ENCODE measurements at places on chromosomes 11 and 22.
A peak's percentile ranks its signal among the peaks of the same experiment; 100 is the strongest.

- no peak for DNase-seq
Measured at GRCh38 chr22:49583886-49584505, 243.7 kb downstream of the BRD1 start.

- peak; percentile 44 for DNase-seq
Measured at GRCh38 chr11:120929090-120929489, 94.8 kb upstream of the TBCEL start.

DNA sequence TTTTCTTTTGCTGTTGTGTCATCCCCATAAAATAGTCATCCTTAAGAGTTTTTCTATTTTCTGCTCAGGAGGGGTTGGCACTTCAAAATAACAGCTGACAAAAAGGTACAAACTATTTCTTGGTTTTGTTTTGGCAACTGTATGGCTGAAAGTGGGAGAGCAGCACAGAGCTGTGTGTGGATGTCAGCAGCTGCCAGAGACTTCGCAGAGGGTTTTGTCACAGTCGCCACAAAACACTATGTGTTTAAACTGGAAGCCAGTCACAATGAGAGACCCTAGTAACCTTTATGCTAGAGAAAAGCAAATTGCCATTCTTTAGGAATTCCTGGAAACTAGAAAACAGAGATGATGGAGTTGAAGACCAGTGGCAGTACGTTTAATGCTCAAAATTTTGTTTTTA, 189.6 kb upstream of the CCDC90B start:
- no peak for DNase-seq

DNA sequence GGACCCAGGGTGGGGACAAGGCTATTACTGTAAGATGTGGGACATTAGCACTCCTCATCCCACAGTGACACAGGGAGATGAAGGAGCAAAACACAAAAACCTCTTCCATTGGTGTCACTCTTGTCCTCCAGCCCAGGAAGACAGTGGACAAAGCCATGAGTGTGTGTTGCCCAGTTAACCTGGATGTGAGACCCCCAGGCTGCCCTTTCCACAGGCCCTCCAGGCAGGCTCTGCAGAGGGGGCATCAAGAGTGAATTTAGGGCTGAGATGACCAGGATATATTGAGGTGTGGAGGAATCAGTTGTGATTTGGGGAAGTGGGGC, 111.3 kb downstream of the GGTLC2 start:
- DNase-seq: no peak

DNA sequence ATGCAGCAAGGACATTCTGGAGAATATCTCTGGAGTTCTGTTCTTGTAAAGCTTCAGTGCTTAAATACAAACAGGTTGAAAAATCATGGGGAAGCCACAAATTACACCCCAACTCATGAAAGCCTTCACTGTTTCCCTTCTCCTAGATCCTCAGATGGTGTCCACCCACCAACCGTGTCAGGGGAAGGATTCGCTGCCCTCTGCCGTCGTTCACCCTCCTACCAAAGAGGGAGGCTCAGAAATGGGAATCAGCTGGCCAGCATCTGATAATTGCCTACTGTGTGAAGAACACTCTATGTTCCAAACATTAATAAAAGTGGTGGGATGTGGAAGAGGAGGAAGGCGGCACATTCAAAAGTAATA, 7.4 kb upstream of the HEPACAM start:
- DNase-seq: no peak

DNA sequence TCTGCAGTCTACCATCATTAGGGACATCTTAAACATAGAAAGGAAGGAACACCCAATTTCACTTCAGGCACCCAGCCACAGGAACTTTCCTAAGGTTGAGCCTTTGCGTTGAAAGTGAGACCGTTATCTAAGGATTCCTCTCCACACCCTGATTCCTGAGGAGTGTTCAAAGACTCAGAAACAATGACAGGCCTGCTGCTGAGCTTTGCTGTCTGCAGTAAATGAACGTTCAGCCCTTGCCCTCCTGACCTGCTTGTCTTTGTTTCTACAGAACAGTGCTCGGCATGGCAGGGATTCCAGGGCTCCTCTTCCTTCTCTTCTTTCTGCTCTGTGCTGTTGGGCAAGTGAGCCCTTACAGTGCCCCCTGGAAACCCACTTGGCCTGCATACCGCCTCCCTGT, 7.0 kb downstream of the PRSS23 start:
- no peak for DNase-seq

DNA sequence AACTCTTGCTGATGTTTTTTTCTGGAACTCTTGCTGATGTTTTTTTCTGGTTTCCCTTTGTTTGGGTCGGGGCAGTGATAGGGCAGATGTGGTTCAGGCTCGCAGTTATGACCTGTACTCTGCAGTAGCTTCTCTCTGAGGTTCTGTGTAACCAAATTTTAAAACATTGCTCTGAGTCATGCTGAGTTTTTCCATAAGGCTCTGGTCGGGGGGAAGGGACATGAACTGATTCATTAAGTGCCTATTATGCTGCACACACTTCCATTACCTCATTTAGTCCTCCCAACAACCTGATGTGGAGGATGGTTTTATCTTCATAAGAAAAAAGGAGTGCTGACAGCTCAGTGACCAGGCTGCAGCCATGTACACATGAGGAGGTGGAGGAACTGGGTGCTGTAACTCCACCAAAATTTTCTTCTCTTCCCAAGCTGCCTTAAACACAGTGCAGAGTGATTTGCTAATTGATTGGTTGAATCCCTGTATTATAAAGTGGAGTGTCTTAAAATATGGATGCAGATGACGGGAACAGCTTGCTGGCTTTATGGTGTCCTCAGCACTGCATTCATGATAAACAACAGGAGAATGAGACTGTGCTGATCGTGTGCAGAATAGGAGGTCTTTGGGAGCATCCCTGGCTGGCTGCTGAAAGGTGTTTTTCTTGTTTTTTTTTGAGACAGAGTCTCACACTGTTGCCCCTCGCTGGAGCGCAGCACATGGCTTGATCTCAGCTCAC, 19.1 kb downstream of the TNRC6B start:
- DNase-seq: peak; percentile 92

DNA sequence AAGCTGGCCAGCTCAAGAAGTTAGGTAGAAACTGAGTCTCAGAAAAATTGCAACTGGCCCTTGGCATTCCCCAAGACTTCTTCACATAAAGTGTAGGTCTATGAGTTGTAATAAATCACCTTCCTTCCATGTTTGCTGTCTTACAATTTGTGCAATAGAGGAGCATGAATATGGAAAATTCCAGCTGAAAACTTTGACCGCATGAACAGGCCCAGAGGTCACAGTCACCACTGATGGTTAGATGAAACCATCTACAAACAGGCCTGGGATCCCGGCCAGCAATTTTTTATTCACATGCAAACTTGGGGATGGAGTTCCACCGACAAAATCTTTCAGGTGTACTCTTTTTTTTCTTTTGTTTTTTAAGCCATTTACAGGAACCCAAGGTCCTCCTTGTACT, 88.1 kb downstream of the SERGEF start:
- no peak for DNase-seq

GRCh38 chr22:49896201-49896600, 22.0 kb downstream of the ALG12 start:
- DNase-seq: no peak

DNA sequence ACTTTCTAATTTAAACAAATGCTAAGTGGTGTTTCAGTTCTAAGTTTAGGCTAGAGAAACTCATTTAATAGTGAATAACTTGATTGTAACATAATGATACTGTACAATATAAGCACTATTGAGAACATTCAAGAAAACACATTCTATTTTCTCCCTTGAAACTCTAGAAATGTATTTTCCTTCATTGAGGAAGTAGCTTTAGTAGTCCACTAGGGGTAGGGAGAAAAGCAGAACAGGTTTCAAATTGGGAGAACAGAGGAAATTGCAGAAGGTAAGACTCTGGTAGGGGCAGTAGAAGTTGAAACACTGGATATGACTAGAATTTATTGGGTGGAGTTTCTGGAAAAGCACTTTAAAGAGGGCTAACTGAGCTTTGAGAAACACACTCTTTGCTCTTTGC, 31.6 kb upstream of the MPPED2 start:
- no peak for DNase-seq

- no peak for DNase-seq
Measured at GRCh38 chr11:45113807-45114206, 32.6 kb upstream of the PRDM11 start.

GRCh38 chr11:125532668-125533067, 36.6 kb upstream of the FEZ1 start:
- DNase-seq: no peak

DNA sequence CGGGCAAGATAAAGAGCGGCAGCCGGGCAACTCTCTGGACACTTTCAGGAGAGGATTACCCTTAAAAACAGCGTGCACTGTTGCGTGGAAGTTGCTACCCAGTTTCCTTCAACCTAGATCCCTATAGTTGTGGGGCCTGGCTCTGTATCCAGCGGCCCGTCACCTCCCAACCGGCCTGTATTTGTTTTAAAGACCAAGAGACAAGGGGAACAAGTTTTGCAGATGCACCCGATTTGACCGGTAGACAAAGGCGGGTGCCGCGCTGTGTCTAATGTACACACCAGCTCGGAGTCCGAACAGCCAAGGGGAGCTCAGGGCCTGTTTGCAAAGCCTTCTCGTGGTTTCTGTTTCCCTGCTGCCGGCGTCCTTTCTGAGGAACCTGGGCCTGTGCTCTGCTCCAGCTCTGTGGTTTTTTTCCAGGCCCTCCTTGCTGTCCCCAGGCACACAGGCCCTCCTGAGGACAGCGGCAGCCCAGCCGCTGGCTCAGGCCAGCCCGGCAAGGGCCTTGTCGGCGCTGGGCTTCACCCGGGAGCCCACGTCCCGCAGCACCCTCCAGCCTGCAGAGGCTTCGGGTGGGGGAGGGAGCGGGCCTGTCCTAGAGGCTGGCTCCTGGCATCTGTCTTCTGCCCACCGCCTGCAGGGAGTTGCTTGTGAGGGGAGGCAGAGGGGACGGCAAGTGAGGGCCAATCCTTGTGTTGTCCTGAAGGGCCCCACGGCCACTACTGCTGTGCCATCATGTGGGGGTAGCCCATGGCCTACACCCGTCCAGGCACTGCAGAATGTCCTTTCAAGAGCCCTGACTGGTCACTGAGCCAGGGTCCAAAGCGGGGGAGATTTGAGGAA, 1.4 kb downstream of the TBX1 start:
- no peak for DNase-seq

GRCh38 chr22:25025491-25026400, 73.2 kb downstream of the KIAA1671 start:
- peak; percentile 63 for DNase-seq

DNA sequence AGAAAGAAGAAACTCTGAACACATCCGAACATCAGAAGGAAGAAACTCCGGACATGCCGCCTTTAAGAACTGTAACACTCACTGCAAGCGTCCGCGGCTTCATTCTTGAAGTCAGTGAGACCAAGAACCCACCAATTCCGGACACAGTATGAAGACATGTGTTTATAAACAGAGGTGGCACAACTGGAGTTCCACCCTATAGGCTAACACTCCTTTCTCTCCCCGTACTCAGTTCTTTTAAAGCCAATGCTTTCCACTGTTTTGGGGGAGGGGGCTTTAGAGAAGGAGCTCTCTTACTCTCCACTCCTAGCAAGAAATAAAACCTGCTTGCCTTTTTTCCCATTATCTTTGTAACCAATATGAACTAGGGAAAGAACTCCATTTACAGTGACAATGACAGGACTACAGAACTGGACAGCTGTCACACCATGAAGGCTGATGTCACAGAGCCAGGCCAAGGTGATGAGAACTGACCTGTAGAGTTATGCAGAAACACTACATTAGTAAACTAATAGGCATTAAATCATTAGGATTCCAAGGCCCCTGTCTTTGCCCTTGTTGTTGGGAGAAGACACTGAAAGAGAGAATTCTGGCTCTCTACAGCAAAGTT, 733 bp downstream of the TRIM5 start:
- peak; percentile 3 for DNase-seq
